ENCODE measurements at places on chromosomes 7 and 10.

DNA sequence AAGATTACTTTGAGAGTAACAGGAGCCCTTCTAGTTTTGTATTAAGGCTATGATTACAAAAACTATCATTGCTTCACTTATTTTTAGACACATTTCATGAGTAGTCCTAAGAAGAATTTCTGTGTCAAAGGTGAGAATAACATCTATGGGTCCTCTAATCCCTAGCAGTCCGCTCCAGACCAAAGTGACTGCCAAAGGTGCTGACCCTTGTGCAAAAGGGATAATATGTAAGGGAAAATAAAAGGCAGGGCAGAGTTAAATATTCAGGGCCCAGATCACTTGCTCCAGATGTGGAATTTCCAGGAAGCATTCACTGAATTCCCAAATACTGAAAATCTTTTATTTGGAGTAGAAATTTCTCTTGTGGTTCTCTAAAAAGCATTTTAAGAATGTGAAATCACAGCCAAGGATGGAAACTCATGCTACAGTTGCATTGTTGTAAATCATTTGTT lies 29.3 kb downstream of the RHOBTB1 start:
- no peak for DNase-seq

- DNase-seq, result no peak
These were observed 36.4 kb downstream of the LHPP start for GRCh38 chr10:124498056-124498455.

GRCh38 chr10:2744547-2745200 lies 322.7 kb upstream of the PFKP start:
- DNase-seq, result no peak

- no peak for DNase-seq
These were observed 519 bp upstream of the ZNF655 start for GRCh38 chr7:99557940-99558305.

DNA sequence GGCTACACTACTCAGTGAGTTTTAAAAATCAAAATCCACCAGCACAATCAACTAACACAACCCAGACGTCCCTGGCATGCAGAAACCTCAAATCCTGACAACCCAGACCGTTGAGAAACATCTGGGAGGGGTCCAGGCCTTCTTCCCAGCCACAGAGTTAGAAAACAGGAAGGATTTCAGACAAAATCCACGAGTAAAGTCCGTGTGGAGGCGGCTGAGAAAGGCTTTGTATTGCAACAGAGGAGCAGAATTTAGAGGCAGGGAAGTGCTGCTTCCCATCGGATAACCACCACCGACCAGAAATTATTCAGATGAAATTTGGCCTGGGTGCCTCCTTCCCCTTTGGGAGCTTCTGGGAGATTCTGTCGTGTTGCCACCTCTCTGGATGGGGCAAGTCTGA lies 61.5 kb downstream of the TNS3 start:
- no peak for DNase-seq

- DNase-seq, result no peak
These were observed 177.2 kb downstream of the JAZF1 start for GRCh38 chr7:28003408-28003807.

- DNase-seq, result peak; percentile 43
These were observed 1.2 kb upstream of the ATP6V0E2 start for GRCh38 chr7:149872419-149873073.

GRCh38 chr10:6578795-6579182 lies 1.3 kb downstream of the PRKCQ start:
- no peak for DNase-seq

GRCh38 chr7:38321050-38321449 lies 47.6 kb upstream of the TARP start:
- no peak for DNase-seq

GRCh38 chr7:48110868-48111267 lies 21.8 kb downstream of the UPP1 start:
- DNase-seq, result no peak

DNA sequence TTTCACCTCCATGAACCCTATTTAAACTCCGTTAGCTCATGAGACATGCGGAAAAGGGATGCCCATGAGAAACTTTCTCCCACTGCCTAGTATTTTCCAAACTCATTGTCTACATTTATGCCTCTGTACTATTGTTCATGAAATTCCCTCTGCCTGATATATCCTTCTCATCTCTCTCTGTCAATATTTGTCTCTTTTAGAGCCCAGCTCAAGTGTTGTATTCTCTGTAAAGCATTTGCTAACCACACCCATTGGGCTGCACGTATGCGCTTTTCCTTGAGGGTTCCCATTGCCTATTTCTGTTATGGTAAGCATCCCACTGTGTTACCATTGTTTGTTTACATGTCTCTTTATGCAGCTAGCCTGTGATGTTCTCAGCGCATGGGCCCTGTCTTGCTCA lies 211.4 kb downstream of the MDFIC start:
- no peak for DNase-seq
